ENCODE measurements at places on chromosomes 4 and X. TPM values are rescaled to one million over a fixed set of nuclear protein-coding genes. Genes with fewer than 3 reads are reported as not detected.

The ARHGEF9 gene
- 26.6 TPM for total RNA-seq

The SPANXD gene
- total RNA-seq, result not detected

- no peak for DNase-seq
Measured at GRCh38 chrX:26511589-26512363, 295.8 kb downstream of the MAGEB5 start.

DNA sequence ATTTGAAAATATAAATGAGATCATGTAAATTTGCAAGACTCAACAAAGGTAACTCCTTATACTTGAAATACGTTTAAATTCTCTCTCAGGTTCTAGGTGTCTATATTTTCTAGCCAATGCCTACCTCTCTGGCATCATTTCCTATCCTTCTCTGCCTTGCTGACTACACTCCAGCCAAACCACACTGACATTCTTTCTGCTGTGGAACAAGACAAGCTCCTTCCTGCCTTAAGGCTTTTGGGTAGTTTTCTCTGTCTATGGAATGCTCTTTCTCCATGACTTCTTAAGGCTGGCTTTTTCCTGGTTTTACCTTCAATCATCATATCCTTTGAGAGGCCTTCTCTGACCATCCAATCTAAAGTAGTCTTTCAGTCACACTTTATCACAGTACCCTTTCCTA, 201.0 kb downstream of the SPRY1 start:
- DNase-seq, result no peak

- no peak for DNase-seq
Measured at GRCh38 chrX:25011589-25012432, 4.0 kb downstream of the ARX start.

- no peak for DNase-seq
Measured at GRCh38 chrX:53048169-53049126, at the start of gene GPR173. Gene GPR173, plus strand, starts transcription at chrX:53048789. Its CDS starts 27,833 bp downstream, at chrX:53076622.

GRCh38 chr4:120317713-120318112, 251.1 kb upstream of the MAD2L1 start:
- no peak for DNase-seq

- DNase-seq, result no peak
Measured at GRCh38 chrX:71938371-71938770, 27.7 kb downstream of the NHSL2 start.

DNA sequence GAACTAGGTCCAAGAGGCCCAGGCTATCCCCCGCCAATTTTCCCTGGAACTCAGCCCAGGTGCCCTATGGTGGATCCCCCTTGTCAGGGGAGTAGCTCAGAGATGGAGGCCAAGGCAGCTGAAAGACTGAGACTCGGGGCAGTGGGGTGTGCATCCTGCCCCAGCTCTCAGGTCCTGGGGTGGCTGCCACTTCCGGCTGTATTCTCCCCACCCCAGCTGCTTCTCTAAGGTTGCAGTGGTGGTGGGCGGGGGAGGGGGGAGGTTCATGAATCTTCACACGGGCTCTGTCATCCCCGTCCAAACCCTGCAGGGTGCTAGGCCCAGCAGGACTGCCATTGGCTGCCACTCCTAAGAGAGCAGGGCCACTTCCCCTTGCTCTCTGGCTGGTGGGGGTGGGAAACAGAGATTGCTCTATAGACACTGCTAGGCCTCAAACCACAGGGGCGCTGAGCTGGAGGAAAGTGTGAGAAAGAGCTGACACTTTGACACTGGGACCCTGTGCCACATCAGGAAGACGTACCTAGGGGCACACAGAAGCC, 1.5 kb downstream of the SASH3 start:
- no peak for DNase-seq

- DNase-seq, result no peak
Measured at GRCh38 chr4:40685300-40685699, 55.6 kb upstream of the RBM47 start.

- no peak for DNase-seq
Measured at GRCh38 chr4:109930872-109931271, 18.2 kb downstream of the EGF start.

Measured in urinary bladder (tissue), 4 donors.